ENCODE measurements at places on chromosomes 1 and 21. TPM values are rescaled to one million over a fixed set of nuclear protein-coding genes. Genes with fewer than 3 reads are reported as not detected.

- DNase-seq: no peak
Observed at GRCh38 chr1:116997066-116997465, 4.5 kb upstream of the CD101 start.

DNA sequence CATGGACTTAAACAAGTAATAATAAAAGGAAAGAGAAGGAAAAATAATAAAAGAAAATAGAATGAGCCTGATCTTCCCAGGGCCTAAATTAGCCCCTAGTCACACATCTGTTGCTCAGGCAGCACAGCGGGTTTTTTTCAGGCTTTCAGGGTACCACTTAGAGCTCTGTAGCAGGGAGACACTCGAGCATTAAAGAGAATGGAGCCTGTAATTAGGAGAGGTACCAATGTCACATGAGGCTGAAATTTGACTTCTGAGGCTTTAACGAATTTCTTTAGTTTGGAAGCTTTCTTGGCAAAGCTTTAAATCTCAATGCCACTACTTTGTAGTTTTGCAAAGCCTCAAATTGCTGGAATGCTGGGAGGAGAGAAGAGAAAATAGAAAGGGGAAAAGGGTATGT, 116.3 kb downstream of the AK5 start:
- no peak for DNase-seq

GRCh38 chr1:91526496-91526895, 25.8 kb downstream of the CDC7 start:
- no peak for DNase-seq

GRCh38 chr1:204323887-204324286, 35.8 kb downstream of the PLEKHA6 start:
- DNase-seq: no peak

Gene LRRC53
- total RNA-seq: 0.03 TPM
